ENCODE measurements at places on chromosomes 6 and 20.

DNA sequence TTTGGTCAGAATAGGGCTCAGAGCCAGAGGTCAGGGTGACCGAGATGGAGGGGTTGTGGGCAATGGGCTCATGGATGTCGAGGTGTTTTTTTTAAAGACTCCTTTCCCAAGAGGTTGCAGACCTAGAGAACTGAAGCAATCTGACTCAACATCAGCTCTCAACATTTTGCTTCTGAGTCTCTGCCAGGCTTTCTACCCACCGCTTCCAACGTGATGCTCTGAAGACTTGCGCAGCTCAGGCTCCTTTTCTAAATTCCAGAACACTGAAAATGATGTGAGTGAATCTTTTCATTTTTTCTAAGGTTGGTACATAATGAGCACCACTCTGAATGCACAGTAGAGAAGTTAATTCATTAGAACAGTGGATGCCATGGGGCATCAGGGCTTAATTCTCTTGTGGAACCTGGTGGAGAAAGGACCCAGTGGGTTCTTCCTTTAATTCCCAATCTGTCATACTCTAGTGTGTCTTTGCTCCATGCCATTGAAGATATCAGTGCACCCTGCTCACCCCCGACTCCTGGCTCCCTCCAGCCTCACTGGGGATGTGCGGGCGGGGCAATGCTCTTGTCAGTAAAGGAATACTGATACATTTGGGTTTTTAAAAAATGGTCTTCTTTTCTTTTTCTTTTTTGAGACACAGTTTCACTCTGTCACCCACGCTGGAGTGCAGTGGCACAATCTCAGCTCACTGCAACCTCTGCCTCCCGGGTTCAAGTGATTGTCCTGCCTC, 17.0 kb upstream of the KIF13A start:
- DNase-seq: no peak

DNA sequence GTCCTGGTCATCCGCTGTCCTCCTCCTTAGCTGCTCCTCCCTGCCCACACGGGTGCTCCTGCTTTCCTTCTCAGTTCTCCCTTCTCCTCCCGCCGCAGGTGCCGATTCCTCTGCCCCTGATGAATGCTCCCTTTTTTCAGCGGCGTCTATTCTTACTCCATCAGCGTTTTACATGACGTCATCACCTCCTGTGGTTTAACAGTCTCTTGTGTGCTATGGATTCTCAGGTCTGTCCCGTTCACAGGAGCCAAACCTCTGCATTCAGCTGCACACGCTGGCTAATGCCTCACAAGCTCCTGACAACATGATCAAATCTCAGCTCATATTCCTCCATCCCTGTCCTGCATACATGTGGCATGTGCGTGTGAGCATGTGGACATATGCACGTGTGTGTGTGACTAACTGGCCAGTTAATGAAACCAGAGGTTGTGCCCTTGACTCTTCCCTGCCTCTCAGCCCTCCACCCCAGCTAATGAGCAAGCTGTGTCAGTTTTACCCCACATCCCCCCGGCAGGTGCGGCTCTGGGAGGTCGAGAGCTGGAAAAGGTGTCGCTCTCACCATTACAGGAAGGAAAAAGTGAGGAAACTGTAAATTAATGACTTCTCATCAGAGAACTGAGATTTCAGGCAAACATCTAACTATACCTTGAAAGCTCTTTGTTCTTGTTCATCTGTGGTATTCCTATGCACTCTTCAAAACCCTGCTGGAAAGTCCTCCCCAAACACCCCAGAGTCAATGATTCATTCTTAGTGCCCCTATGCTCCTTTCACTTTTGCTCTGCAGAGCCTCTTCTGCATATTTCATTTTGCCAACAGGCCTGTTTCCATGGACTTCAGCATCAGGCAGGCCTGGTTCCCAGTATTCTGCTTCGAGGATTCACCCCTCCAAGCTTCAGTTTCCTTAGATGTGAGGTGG, 163.1 kb downstream of the TTLL2 start:
- no peak for DNase-seq

DNA sequence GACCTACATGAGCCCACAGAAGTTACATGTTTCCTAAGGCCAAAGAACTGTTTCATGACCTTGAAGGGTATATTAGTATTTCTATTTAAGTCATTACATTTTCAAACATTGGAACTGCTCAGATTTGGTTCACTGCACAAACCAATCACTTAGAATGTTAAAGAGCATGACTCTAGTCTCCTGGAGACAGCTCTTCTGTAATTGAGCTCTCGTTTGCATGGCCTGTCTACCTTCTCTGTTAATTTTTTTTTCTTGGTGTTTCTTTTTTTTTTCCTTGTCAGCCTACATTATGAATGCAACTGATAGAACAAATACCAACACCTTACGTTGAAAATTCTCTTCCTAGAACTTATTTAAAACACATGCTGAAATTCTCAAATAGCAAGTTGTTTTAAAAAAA, 860.2 kb upstream of the MAP3K7 start:
- DNase-seq: no peak

DNA sequence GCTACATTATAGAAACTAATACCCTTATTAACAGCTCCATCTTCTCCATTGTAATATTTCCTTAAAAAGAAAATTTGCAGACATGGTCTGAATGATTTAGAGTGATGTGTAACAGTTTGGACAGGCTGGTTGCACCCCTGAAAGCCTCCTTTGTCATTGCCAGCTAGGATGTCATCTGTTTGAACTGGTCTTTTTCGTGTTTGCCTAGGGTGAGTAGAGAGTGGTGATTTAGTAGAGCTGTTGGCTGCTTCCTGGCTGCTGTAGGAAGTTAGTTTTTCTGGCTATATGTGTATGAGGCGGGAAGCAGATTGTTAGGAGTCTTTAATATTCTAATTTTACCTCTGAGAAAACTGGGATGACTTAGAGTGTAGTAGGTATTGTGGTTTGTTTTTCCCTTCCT, 101.1 kb downstream of the ZFAND3 start:
- no peak for DNase-seq

- DNase-seq: no peak
Observed at GRCh38 chr20:21739682-21740081, 34.2 kb downstream of the PAX1 start.

GRCh38 chr20:21643417-21643816, 62.0 kb upstream of the PAX1 start:
- DNase-seq: no peak

- DNase-seq: no peak
Observed at GRCh38 chr6:15689586-15690482, 27.0 kb upstream of the DTNBP1 start.

DNA sequence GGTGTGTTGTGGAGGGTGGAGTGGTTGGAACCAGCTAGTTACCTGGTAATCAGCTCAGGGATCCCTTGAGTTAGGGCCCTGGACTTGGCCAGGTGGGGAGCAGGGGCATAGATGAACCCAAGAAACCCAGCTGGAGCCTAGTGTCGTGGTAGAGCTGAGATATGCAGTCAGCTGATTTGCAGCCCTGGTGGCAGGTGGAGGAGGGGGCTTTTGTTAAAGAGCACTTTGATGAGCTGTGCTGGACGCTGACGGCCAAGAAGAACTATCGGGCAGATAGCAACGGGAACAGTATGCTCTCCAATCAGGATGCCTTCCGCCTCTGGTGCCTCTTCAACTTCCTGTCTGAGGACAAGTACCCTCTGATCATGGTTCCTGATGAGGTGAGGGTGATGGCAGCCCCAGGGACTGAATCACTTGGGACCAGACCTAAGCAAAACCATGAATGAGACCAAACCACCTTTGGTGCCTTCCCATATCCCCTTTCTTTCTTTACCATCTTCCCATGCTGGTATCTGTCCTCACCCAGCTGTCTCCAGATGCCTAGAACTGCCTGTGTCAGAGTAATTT, 12.7 kb downstream of the DEF6 start:
- no peak for DNase-seq

DNA sequence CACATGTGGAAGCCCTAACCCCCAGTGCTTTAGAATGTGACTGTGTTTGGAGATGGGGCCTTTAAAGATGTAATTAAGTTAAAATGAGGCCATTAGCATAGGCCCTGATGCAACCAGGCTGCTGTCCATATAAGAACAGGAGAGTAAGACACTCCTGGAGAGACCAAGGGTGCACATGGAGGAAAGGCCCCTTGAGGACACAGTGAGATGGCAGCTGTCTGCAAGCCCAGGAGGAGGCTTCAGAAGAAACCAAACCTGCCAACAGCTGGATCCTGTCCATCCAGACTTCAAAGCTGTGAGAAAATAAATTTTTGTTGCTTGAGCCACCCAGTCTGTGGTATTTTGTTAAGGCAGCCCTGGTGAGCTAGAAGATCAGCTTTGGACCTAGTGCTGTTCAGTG, 16.8 kb upstream of the SNRPB2 start:
- DNase-seq: no peak
